ENCODE measurements at places on chromosomes 5 and 9. TPM values are rescaled to one million over a fixed set of nuclear protein-coding genes. Genes with fewer than 3 reads are reported as not detected.

DNA sequence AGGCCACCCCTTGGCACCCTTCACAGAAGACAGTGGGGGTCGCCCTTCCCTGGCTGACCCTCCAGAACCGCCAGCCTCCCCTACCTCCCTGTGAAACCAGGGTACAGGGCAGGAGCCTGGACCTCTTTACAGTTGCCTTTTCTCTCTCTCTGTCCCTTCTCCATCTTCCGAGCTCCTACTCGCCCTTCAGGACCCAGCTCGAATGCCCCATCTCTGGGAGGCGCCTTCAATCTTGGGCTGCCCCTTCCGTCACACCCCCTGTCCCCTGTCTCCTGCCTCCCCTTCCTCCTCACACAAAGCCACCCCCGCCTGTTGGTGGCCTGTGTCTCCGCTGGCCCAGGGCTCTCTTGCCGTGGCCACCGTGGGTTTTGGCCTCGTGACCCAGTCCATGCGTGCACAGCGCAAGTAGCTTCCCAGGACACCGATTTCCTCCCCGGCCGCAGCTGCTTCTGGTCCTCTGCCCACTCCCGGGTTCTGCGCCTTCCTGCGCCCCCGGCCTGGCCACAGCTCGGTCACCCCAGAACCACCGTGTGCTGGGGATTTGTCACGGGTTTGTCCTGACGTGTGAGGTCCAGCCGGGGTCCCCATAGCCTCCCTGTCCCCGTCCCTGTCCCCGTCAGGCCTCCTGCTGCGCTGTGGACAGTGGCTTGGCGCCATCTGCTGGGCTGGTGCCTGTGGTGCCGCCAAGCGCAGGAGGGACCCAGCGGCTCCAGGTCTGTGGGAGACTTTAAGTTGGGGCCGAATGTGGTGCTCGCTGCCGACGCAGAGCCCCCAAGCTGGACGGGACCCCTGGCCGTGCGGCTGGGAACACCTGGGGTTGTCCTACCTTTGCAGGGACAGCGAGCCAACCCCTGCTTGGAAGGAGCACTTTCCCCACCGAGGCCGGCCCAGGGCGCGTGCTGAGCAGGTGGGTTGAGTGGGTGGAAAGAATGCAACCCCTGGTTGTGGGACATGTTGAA, 4.0 kb upstream of the TMEM250 start:
- H3K36me3 ChIP-seq = no peaks in the 10 kb centered on the region
- H3K27ac ChIP-seq = no peak overlapping the region
- H3K4me3 ChIP-seq = no peak overlapping the region
- peaks cover 3% of the 10 kb centered on the region for H3K27me3 ChIP-seq

DNA sequence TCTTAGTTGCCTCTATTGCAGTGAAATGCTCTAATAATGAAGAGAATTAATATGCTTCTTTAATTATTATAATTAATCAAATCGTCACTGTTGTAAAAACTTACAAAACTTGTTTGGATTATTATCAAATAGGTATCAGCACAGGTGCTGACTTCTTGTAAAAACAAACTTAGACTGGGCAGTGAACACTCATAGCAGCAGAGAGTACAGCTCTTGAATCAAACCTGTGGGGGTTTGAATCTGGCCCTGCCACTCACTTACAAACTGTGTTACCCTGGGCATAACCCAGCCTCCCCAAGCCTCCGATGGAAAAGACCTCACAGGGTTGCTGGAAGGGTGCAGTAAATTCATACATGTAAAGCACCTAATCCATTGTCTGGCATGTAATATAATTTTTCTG, 35.1 kb downstream of the MAP3K1 start:
- no peak overlapping the region for H3K4me3 ChIP-seq
- H3K27me3 ChIP-seq = no peaks in the 10 kb centered on the region
- no peak for DNase-seq
- no peak overlapping the region for H3K27ac ChIP-seq
- H3K36me3 ChIP-seq = no peaks in the 10 kb centered on the region

- H3K27ac ChIP-seq = no peak overlapping the region
- DNase-seq = no peak
- no peaks in the 10 kb centered on the region for H3K27me3 ChIP-seq
- no peak overlapping the region for H3K4me3 ChIP-seq
- H3K36me3 ChIP-seq = no peaks in the 10 kb centered on the region
Measured at GRCh38 chr9:117136461-117136860, 278.4 kb downstream of the ASTN2 start.

DNA sequence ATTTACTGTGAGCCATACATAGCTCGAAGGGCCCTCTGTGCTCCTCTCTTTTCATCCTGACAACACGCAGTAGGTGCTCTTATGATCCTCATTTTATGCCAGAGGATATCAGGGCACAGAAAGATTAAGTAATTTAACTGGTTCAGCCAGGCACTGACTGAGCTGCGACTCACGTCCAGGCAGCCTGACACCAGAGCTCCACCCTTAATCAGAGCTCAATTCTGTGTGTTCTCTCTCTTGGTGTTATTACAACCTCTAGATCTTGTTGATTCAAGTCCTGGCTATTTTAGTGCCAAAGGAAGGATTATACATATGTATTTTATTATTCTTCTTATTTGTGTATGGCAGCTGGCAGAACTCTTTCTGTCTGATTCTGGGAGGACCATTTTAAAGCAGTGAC, 59.7 kb downstream of the OSMR start:
- H3K4me3 ChIP-seq = no peak overlapping the region
- H3K4me1 ChIP-seq = peaks cover 6% of the 10 kb centered on the region
- H3K36me3 ChIP-seq = peaks cover 65% of the 10 kb centered on the region
- DNase-seq = no peak

GRCh38 chr5:96236831-96237230, 196.2 kb downstream of the PCSK1 start:
- no peak overlapping the region for H3K4me3 ChIP-seq
- peaks cover 23% of the 10 kb centered on the region for H3K4me1 ChIP-seq
- H3K36me3 ChIP-seq = peaks cover 4% of the 10 kb centered on the region
- no peaks in the 10 kb centered on the region for H3K27me3 ChIP-seq

DNA sequence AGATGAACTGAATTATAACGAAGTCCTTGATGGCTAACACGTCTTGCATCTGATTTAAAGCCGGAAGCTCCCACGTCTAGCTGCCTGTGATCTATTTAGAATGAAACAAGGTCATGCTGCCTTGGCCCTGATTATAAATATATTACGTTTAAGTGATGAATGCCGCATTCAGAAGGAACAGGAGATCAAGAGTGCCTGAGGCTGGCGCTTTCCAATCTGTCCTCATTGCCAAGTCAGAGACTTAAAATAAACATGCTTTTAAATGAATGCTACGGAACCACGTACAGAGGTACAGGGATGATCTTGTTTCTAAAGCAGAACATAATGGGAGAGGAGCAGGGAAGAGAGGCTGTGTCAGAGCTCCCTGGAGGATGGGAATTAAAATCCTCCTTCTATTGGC, 292.8 kb downstream of the TLE1 start:
- H3K27ac ChIP-seq = no peak overlapping the region
- H3K27me3 ChIP-seq = no peaks in the 10 kb centered on the region
- no peak overlapping the region for H3K4me3 ChIP-seq

- H3K27ac ChIP-seq = no peak overlapping the region
- peaks cover 30% of the 10 kb centered on the region for H3K36me3 ChIP-seq
Measured at GRCh38 chr9:122151267-122151828, 8.2 kb downstream of the NDUFA8 start.

GRCh38 chr9:30250872-30251271, 2133.6 kb upstream of the ACO1 start:
- H3K4me1 ChIP-seq = no peaks in the 10 kb centered on the region
- H3K27me3 ChIP-seq = no peaks in the 10 kb centered on the region
- no peak overlapping the region for H3K4me3 ChIP-seq
- no peak for DNase-seq
- H3K36me3 ChIP-seq = no peaks in the 10 kb centered on the region

- H3K27me3 ChIP-seq = no peaks in the 10 kb centered on the region
- no peak for DNase-seq
- peaks cover 9% of the 10 kb centered on the region for H3K4me1 ChIP-seq
- no peaks in the 10 kb centered on the region for H3K36me3 ChIP-seq
- no peak overlapping the region for H3K27ac ChIP-seq
- H3K4me3 ChIP-seq = no peak overlapping the region
Measured at GRCh38 chr9:108168236-108168850, 678.8 kb upstream of the KLF4 start.

C9 gene
- total RNA-seq = not detected

LCN9 gene
- total RNA-seq = not detected

GGTA1 gene
- total RNA-seq = 1.1 TPM

SPATA31E1 gene
- not detected for total RNA-seq

SHLD3 gene
- 3.8 TPM for total RNA-seq

PDE8B gene
- 2.5 TPM for total RNA-seq

All from osteocyte (in vitro differentiated cells).